NCI-H1105 (cell line): ENCODE measurements at places on chromosomes 1 and 21.

- no peak for DNase-seq
Measured at GRCh38 chr1:183884526-183884925, 79.6 kb downstream of the RGL1 start.

DNA sequence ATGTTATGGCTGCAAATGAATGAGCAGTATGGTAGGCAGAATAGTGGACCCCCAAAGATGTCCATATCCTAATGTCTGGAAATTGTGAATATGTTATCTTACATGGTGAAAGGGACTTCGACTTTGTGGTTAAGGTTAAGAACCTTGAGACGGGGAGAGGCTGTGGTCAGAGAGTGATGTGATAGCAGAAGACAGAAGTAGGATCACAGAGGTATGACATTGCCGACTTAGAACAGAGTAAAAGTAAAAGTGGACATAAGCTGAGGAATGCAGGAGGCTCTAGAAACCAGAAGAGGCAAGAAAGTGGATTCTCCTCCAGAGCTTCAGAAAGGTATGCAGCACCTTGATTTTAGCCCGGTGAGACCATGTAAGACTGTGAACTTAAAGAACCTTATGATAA, 74.6 kb downstream of the CTH start:
- no peak for DNase-seq

DNA sequence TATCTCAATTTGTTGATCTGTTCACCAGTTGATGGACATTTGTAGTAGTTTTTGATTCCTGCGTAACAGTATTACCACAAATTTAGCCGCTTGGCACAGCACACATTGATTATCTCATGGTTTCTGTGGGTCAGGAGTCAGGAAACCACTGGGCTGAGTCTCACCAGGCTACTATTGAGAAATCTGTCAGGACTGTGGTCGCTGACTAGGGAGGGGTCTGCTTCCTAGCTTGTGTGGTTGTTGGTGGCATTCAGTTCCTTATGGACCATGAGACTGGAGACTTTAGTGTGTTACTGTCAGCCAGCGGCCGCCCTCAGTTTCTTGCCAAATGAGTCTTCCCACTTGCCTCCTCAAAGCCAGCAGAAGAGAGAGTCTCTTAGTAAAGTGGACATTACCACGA, 9.8 kb downstream of the PEX14 start:
- DNase-seq, result no peak

- DNase-seq, result no peak
Measured at GRCh38 chr1:10328180-10328963, 70.5 kb upstream of the PGD start.

- no peak for DNase-seq
Measured at GRCh38 chr1:227391211-227391610, 72.9 kb upstream of the CDC42BPA start.

GRCh38 chr1:53395671-53396215, 63.5 kb upstream of the DMRTB1 start:
- peak; percentile 23 for DNase-seq

DNA sequence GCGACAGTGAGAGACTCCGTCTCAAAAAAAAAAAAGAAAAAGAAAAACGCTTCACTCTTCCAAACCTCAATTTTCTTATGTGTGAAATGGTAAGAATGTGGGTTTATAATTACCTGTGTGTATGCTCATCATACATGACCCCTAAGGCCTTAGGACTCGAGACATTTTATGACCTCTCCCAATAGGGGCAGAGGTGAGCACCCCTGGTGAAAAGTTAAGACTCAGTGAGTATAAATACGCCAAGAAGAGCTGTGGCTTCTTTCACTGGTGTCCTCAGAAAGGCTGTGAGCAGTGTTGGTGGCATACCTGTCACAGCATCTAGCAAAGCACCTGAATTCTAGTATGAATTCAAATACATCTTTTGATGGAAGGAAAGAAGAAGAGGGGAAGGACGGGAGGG, 7.8 kb upstream of the FCMR start:
- no peak for DNase-seq

DNA sequence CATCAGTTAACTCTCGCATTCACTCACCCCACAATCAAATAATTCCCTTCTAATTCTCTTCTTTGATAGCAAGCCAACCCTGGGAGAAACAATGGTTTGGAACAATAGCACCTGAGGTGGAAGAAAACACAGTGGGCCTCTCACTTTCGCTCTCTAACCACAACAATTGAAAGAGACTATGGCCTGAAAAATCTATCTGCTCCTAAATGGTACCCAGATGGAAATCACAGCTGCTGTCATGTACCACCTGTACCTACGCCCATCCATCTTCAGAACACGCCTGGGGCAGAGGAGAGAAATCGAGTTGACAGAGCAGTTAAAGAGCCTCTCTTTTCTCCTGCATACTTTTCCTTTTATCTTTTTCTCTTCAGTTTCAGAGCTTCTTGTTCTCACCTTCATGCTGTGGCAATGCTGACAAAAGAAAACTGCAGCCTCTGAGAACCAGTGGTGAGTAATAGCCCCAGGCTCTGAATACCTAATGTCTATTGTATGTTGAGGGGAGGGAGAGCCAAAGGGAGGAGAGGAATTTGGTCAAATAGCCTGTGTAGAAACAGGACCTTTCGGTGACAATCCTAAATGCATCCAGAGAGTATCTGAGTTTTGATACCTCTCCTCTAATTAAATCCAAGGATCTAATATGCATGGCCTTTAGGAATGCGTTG, 57.7 kb downstream of the ZC3H11B start:
- no peak for DNase-seq
